Stimulated activated CD8-positive, alpha-beta memory T cell treated with anti-CD3 and anti-CD28 coated beads, Interleukin-2, amount 100 ng/mL, for 1 hour (primary cell): ENCODE measurements at places on chromosomes 7 and 10.

DNA sequence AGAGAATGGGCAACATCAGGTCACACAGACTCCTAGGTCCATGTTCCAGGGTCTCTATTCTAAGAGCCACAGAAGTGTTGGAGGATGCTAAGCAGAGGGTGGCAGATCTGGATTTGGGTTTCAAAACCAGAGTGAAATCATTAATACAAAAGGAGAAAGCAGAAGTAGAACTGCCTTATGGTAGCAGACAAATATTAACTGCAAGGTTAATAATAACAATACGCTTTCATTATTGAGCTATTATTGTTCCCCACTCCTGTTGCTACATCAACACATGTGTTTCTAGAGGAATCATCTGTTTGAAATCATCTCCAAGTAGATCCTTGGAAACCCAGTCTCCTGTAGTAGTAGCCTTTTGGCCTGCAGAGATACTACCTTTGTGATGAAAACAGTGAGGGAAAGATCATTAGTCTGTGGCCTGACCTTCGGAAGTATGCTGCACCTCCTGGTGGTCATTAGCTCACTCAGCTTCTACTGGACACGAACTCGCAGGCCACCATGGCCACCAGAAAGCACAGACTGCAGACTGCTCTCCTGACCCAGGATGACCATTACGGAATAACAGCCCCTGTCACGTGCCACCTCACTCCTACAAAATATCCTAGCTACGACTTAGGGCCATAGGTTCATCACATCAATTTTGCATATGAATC is 84.6 kb downstream of the XPNPEP1 start:
- no peak for DNase-seq

- no peak for DNase-seq
Measured at GRCh38 chr7:84191842-84192241, 2.7 kb downstream of the SEMA3A start.

DNA sequence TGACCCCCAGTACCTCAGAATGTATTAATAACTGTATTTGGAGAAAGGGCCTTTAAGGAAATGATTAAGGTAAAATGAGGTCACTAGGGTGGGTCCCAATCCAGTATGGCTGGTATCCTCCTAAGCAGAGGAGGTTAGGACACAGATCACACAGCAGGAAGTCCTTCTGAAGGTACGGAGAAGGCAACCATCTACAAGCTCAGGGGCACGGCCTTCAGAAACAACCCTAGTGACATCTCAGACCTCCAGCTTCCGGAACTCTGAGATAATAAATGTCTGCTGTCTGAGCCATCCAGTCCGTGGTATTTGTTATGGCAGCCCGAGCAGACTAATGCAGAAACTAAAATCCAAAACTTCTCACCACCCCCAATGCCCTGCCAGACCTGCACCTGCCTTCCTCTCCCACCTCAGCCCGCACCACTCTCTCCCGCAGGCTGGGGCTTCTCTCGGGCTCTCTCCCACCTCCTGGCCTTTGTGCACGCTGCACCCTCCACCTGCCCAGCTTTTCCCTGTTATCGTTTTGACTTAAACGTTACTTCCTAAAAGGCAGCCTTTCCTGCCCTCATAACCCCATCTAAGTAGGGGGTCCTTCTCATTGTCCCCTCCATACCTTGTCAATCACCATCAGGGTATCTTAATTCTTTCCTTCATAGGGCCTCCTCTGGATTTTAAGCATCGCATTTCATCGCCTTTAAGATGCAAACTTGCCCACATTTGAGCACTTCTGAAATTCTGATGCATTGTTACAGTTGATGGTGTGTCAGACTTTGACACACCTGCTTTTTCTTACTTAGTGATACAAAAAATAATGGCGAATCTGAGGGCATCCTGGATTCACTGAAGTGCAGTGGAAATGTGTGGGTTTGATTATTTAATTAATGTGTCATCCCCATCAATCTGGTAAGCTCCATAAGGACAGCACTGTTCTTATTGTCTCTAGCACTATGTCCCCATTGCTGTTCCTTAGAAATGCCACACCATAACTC is 32.2 kb upstream of the AQP1 start:
- DNase-seq = no peak

DNA sequence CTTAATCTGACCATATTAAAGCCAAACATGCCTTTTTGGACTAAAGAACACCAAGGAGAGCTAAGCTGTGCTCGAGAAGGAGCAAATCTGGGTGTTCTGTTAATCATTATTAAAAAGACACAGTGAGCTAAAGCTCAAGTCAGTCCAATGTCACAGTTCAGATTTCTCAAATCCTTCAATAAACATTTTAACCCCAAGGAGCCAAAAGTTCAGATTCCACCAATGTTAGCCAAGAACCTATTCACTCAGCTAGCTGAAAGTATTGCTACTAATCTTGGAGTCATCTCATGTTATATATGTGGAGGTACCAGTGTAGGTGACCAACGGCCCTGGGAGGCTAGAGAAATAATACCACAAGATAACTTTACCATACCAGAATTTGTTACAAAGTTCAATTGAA is 14.5 kb upstream of the ZNF33B start:
- DNase-seq = no peak

GRCh38 chr7:41029072-41029499 is 673.8 kb downstream of the INHBA start:
- DNase-seq = no peak

GRCh38 chr10:79442171-79443040 is 3.0 kb downstream of the ZCCHC24 start:
- no peak for DNase-seq
